ENCODE measurements at places on chromosomes 7 and 10.

GRCh38 chr10:93458821-93459257 is 23.3 kb downstream of the MYOF start:
- H3K4me3 ChIP-seq: peak overlapping the region; percentile 2
- peak; percentile 100 for DNase-seq
- no peaks in the 10 kb centered on the region for H3K27me3 ChIP-seq
- H3K27ac ChIP-seq: peak overlapping the region; percentile 95
- peaks cover 10% of the 10 kb centered on the region for H3K36me3 ChIP-seq

GRCh38 chr10:26326851-26327250 is 110.3 kb downstream of the GAD2 start:
- DNase-seq: no peak
- H3K27ac ChIP-seq: no peak overlapping the region
- H3K4me1 ChIP-seq: no peaks in the 10 kb centered on the region
- H3K4me3 ChIP-seq: no peak overlapping the region

DNA sequence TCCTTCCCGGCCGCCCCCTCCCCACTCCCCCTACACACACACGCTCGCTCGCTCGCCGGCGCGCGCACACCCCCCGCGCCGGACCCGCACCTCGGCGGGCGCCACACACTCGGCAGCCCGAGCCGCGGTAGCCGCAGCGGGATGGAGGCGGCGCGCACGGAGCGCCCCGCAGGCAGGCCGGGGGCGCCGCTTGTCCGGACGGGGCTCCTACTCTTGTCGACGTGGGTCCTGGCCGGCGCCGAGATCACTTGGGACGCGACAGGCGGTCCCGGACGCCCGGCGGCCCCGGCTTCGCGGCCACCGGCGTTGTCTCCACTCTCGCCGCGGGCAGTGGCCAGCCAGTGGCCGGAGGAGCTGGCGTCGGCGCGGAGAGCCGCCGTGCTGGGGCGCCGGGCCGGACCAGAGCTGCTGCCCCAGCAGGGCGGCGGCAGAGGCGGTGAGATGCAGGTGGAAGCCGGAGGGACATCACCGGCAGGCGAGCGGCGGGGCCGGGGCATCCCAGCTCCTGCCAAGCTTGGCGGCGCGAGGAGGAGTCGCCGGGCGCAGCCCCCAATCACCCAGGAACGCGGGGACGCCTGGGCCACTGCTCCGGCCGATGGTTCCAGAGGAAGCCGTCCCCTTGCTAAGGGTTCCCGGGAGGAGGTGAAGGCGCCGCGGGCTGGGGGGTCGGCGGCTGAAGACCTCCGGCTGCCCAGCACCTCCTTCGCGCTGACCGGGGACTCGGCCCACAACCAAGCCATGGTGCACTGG is at the start of gene SORCS3:
Gene SORCS3, plus strand, starts transcription at position 104 of the 750 bp plus-strand sequence.
- H3K27me3 ChIP-seq: peaks cover 28% of the 10 kb centered on the region
- H3K4me1 ChIP-seq: no peaks in the 10 kb centered on the region
- no peaks in the 10 kb centered on the region for H3K36me3 ChIP-seq

- no peak overlapping the region for H3K27ac ChIP-seq
- DNase-seq: peak; percentile 36
- no peaks in the 10 kb centered on the region for H3K27me3 ChIP-seq
- H3K4me1 ChIP-seq: no peaks in the 10 kb centered on the region
- H3K36me3 ChIP-seq: no peaks in the 10 kb centered on the region
- peak overlapping the region; percentile 80 for H3K4me3 ChIP-seq
Observed at GRCh38 chr7:148982654-148983199, 45.6 kb downstream of the PDIA4 start.

DNA sequence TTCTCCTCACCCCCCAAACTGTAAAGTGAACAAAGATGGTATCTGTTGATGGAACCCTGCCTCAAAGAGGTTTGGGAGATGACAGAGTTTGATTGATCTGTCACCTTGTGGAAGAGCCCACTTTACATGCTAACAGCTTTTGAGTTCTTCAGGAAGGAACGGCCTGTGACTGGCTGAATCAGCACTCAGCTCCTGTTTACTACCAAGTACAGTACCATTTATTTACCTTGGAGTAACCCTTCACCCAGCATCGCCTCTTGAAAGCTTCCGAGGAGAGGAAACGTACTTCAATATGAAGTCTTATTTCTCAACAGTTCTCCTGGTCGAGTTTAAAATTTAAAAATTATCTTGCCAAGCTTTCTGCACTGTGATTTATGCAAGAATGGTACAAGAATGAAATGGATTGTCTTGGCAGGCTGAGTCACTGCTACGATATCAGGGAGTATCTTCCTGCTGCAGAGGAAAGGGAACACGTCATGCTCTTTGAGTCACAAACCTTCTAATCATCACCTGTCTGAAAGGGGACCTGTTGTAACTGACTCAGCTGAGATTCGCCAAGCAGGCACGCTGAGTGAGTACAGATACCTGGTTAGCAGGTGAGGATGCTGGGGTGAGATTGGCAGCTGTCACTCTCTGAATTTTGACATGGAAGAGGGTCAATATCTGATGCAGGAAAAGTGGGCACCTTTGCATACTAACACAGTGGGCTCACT is 30.1 kb downstream of the KLF6 start:
- H3K27me3 ChIP-seq: no peaks in the 10 kb centered on the region
- H3K4me3 ChIP-seq: no peak overlapping the region
- H3K36me3 ChIP-seq: no peaks in the 10 kb centered on the region
- peaks cover 5% of the 10 kb centered on the region for H3K4me1 ChIP-seq
- no peak overlapping the region for H3K27ac ChIP-seq
- peak; percentile 98 for DNase-seq

DNA sequence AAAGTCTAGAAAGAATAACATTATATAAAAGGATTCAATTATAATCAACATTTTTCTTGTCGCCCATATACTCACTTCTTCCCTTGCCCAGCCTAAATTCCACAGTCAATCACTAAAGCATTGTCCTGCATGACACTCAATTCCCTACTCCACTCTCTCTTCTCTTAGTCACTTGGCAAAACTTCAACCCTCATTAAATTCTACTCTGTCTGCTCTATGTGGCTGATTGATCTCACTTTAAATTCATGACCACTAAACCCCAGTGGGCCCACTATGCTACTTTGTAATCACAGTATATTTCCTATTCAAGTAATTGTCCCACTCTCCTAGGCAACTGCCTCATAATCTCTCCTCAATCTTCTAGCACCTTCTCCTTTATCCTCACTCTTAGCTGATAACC is 54.1 kb downstream of the MTERF1 start:
- DNase-seq: no peak
- no peak overlapping the region for H3K27ac ChIP-seq
- no peaks in the 10 kb centered on the region for H3K4me1 ChIP-seq
- no peak overlapping the region for H3K4me3 ChIP-seq

DNA sequence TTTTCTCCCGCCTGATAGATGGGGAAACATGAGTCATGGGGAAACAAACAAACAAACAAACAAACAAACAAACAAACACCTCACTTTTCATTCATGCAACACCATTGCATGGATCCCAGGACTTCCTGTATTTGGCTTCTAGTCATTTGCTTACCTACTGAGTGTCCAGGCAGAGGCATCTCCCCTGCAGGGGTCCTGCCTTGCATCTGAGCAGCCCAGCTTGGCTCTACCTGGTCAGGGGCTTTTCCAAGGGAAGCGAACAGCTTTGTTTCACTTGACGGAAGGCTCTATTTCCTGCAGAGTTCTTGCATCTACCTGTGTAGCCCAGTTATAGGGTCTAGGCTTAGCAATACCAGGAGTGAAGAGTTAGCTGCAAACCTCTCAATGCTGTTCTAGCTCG is 374.2 kb downstream of the GATA3 start:
- H3K27ac ChIP-seq: no peak overlapping the region
- no peaks in the 10 kb centered on the region for H3K27me3 ChIP-seq
- no peak for DNase-seq
- no peaks in the 10 kb centered on the region for H3K4me1 ChIP-seq

DNA sequence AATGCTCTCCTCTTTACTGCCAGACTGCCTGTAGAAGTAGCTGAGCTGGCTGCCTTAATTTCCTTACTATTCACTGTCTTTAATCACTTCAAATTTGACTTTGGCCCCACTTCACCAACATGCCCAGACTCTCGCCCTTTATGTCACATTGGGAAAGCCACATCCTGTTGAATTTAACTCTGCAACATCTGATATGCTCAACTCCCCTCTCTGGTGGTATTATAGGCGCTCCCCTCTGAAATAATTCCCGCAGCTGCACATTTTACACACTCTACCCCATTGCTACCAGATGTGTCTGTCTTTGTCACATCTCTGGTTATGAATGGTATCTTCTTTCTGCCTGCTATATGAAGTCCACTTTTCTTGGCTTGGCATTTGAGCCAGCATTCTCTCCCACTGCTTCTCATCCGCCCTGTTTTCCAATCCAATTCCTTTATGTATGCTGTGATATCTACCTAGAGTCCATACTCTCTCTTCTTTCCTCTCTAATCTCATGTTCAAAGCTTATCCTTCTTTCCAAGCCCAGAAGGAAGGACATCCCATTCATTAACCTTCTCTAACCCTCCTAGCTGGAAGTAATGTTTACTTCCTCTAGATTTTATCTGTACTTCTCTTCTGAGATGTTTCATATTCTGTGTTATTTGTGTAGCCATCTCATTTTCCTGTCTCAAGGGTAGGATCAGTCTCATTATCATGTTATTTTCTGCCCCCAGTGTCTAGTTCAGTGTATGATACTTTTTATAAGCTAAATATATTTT is 134.5 kb downstream of the ST7 start:
- H3K4me3 ChIP-seq: no peak overlapping the region
- H3K4me1 ChIP-seq: peaks cover 2% of the 10 kb centered on the region
- H3K36me3 ChIP-seq: no peaks in the 10 kb centered on the region
- H3K27me3 ChIP-seq: no peaks in the 10 kb centered on the region
- peak; percentile 34 for DNase-seq

GRCh38 chr10:118003126-118003525 is 43.6 kb downstream of the RAB11FIP2 start:
- no peak overlapping the region for H3K27ac ChIP-seq
- H3K4me3 ChIP-seq: no peak overlapping the region
- H3K36me3 ChIP-seq: peaks cover 1% of the 10 kb centered on the region
- no peaks in the 10 kb centered on the region for H3K4me1 ChIP-seq
- H3K27me3 ChIP-seq: no peaks in the 10 kb centered on the region
- DNase-seq: no peak

DNA sequence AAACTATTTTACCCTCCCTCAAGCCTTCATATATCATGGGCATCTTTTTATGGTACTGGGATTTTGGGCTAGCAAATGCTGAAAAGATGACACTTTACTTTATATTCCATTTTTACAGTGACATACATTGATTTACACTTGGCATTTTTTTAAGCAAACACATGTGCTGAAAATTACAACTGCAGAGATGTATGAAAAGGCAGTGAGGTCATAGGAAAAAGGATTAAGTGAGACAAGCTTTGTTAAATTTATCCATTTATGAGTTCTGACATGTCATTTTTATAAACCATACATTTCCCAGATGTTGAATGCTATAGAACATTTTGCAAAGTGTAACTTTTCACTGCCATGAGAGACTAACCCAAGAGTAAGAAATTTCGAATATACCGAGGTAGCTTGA is 68.8 kb upstream of the RSU1 start:
- no peak for DNase-seq
- H3K27ac ChIP-seq: no peak overlapping the region
- H3K4me1 ChIP-seq: no peaks in the 10 kb centered on the region
- no peaks in the 10 kb centered on the region for H3K36me3 ChIP-seq

GRCh38 chr7:106255246-106255645 is 29.5 kb downstream of the NAMPT start:
- no peaks in the 10 kb centered on the region for H3K27me3 ChIP-seq
- H3K27ac ChIP-seq: no peak overlapping the region
- no peak for DNase-seq
- H3K4me3 ChIP-seq: no peak overlapping the region
- no peaks in the 10 kb centered on the region for H3K4me1 ChIP-seq
- H3K36me3 ChIP-seq: peaks cover 2% of the 10 kb centered on the region

GRCh38 chr10:70403483-70404035 is 386 bp upstream of the EIF4EBP2 start:
- no peak overlapping the region for H3K27ac ChIP-seq
- H3K27me3 ChIP-seq: no peaks in the 10 kb centered on the region
- H3K4me3 ChIP-seq: peak overlapping the region; percentile 36
- no peaks in the 10 kb centered on the region for H3K36me3 ChIP-seq
- DNase-seq: no peak
- H3K4me1 ChIP-seq: no peaks in the 10 kb centered on the region
